Thoracic aorta (tissue), 2 donors: ENCODE measurements at places on chromosomes 2 and 18. TPM values are rescaled to one million over a fixed set of nuclear protein-coding genes. Genes with fewer than 3 reads are reported as not detected.

GRCh38 chr2:181754105-181754504 lies 73.8 kb upstream of the NEUROD1 start:
- no peaks in the 10 kb centered on the region for H3K27me3 ChIP-seq
- no peaks in the 10 kb centered on the region for H3K36me3 ChIP-seq
- no peak overlapping the region for H3K27ac ChIP-seq
- no peak overlapping the region for H3K4me3 ChIP-seq
- DNase-seq, result no peak

DNA sequence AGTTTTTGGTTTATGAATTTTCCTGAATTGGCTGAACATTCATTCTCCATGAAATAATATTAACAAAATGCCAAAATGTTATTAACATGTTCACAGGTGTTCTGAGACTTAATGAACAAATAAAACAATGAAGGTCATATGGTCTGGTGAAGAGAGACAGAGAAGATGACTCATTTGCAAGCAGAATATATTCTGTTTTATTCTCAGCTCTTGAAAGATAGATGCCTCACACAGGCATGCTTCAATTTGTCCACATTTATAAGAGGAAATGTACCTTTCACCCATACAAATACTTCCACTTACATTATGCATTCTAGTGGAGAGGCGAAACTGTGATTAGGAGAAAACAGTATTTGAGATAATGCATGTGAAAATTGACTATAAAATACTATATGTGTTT lies 75.4 kb upstream of the PGAP1 start:
- H3K36me3 ChIP-seq, result peaks cover 17% of the 10 kb centered on the region
- no peak for DNase-seq
- H3K27ac ChIP-seq, result no peak overlapping the region
- no peaks in the 10 kb centered on the region for H3K4me1 ChIP-seq
- no peaks in the 10 kb centered on the region for H3K27me3 ChIP-seq

DNA sequence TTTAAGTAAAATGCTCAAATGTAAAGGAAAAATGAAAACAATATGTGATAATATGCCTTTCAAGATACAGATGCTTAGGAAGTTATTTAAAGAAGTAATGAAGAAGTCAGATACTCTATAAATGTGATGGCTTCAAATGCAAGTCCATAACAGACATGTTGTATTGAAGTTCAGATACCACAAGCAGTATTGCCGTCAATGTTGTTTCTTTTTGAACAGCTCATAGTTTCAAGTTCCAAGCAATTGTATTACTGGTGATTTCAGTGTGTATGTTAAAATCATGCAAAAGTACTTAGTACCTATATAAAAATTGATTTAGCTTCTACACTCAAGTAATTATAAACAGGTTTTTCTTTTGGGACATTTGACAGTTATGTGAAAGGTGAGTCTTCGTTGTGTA lies 24.9 kb downstream of the KCMF1 start:
- no peaks in the 10 kb centered on the region for H3K27me3 ChIP-seq
- H3K4me3 ChIP-seq, result no peak overlapping the region
- no peak for DNase-seq
- no peaks in the 10 kb centered on the region for H3K36me3 ChIP-seq
- H3K27ac ChIP-seq, result no peak overlapping the region

DNA sequence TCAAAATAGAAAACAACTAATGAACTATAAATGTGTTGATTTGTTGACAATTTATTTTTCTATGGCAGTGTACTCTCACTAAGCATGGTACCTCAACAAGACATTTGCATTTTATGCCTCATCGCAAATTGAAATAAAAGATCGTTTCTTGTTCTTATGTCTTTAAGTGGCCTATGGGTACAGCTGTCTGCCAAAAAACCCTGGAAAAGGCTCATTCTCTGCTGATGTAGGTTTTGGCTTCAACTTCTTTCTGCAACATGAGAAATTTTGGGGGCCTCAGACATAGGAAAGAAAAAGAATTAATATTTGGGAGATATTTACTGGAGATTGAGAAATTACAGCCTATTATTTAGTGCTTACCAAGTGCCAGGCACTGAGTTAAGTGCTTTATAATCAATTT lies 205.1 kb upstream of the DPP10 start:
- no peaks in the 10 kb centered on the region for H3K36me3 ChIP-seq
- H3K27me3 ChIP-seq, result no peaks in the 10 kb centered on the region
- H3K4me1 ChIP-seq, result no peaks in the 10 kb centered on the region
- no peak overlapping the region for H3K4me3 ChIP-seq
- no peak for DNase-seq
- no peak overlapping the region for H3K27ac ChIP-seq

DNA sequence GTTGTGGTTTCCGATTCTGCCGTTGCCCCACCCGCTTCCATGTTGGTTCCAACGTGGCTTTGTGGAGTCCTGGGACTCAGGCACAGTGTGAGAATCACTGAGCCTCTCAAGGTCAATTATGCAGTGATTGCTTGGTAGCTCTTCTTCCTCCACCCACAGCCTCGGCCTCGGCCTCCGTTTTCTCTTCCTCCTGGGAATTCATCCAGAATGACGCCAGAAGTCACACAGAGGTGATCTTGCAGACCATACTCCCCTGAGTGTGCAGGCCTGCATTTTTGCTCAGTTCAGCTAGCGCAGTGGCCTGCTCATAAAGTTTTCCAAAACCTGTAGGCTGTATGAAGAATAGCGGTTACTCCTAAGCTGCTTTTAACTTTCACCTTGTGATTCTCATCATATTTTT lies 273.3 kb downstream of the GBX2 start:
- no peaks in the 10 kb centered on the region for H3K27me3 ChIP-seq
- H3K27ac ChIP-seq, result no peak overlapping the region
- DNase-seq, result no peak

CDK15 gene
- 8.3 TPM for total RNA-seq

DNA sequence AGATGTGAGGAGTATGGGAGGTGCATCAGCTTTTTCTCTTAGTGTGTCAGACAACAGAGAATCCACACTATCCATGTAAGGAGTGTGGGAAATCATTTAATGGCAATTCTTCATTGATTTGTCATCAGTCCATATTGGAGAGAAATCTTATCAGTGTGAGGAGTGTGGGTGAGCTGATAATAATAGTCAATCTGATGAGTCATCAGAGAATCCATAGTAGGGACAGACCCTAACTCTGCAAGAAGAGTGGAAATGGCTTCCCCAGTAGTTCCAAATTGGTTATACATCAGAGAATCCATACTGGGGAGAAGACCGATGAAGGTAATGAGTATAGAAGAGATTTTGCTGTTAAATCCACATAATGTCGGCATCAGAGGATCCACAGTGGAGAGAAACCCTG lies 150.5 kb upstream of the THUMPD2 start:
- no peak for DNase-seq
- no peak overlapping the region for H3K4me3 ChIP-seq
- no peaks in the 10 kb centered on the region for H3K27me3 ChIP-seq
- no peaks in the 10 kb centered on the region for H3K36me3 ChIP-seq

GRCh38 chr2:64865073-64865830 lies 123.9 kb upstream of the SLC1A4 start:
- no peaks in the 10 kb centered on the region for H3K36me3 ChIP-seq
- DNase-seq, result no peak
- H3K27me3 ChIP-seq, result no peaks in the 10 kb centered on the region
- no peaks in the 10 kb centered on the region for H3K4me1 ChIP-seq
- H3K27ac ChIP-seq, result peak overlapping the region; percentile 70

ZAP70 gene
- 3.4 TPM for total RNA-seq

DNA sequence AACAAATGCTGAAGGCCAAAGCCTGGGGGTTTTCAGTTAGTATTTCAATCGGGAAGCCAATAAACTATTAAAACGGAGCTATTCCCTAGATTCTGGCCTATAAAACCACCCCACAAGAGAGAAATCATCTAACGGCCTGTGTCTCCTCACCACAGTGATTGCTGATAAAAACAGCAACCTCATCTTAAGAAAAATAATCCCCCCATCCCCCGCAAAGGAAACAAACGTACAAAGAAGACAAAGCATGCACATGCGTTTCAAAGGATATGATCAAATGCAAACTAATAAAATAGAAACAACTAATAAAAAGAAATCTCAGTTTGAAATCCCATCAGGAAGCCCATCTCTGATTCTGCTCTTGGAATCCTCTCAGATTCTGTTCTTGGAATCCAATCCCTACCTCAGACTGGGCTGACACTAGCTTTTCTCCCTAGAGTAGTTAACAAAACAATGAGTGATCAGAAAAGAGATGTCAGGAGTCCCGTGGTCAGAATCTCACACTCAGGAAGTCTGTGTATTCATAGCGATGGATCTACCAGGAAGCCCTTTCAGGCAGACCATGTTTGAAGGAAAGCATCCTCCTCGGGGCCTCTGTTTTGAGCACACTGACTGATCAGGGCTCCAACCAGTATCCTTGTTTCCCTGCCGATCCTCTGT lies 150.7 kb downstream of the THADA start:
- no peaks in the 10 kb centered on the region for H3K27me3 ChIP-seq
- H3K27ac ChIP-seq, result no peak overlapping the region
- DNase-seq, result no peak
- H3K4me1 ChIP-seq, result no peaks in the 10 kb centered on the region
- no peaks in the 10 kb centered on the region for H3K36me3 ChIP-seq

- H3K36me3 ChIP-seq, result no peaks in the 10 kb centered on the region
- H3K27ac ChIP-seq, result no peak overlapping the region
- no peaks in the 10 kb centered on the region for H3K27me3 ChIP-seq
- no peaks in the 10 kb centered on the region for H3K4me1 ChIP-seq
These were observed 22.3 kb downstream of the DNAH7 start for GRCh38 chr2:196046123-196046917.

DNA sequence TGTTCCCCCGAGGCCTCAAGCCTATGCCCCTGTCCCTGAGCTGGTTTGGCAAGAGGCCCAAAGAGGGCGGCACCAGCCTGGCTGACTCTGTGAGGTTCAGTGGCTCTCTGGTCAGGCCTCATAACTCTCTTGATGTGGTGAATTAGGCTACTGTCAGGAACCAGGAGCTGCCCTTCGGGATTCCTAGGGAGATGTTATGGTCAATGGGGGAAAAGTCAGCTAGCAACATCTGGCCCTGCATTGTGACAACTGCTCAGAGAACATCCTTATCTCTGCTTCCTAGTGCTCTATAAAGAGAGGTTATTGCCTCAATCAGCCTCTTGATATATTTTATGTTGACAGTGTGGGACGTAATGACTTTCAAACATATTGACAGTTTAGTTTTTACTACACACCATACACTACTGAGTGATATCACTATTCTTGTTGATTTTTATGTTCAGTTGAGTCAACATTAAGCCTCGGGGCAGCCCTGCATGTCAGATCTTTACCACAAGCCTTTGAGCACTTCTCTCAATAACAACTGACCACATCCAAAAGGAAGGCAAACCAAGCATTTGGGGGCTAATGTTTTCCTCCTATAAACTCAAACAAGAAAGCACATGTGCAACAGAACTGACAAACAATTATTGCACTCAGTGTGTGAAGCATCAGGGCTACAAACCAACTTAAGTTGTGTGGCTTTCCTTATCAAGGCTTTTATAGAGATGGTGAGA lies 448.3 kb upstream of the SLC14A2 start:
- no peak for DNase-seq
- H3K36me3 ChIP-seq, result no peaks in the 10 kb centered on the region
- H3K4me1 ChIP-seq, result no peaks in the 10 kb centered on the region
- no peak overlapping the region for H3K4me3 ChIP-seq
- H3K27me3 ChIP-seq, result no peaks in the 10 kb centered on the region

DNA sequence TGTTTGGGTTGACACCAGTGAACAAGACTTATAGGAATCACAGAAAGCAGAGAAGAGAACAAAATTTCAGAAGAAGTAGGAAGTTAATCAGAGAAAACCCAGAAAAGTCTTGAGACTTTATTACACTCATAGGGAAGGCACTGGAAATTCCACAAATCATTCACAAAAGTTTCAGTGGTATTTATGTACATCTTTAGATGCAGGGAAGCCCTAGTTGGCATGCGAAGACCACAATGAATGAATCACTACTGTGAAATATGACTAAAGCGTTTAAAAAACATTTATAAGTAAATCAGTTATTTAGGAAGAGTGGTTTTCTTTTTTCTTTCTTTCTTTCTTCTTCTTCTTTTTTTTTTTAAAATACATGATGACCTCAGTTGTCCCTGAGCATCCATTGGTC lies 105.1 kb downstream of the NUP35 start:
- H3K27me3 ChIP-seq, result no peaks in the 10 kb centered on the region
- no peak overlapping the region for H3K4me3 ChIP-seq
- peaks cover 5% of the 10 kb centered on the region for H3K4me1 ChIP-seq
- no peak overlapping the region for H3K27ac ChIP-seq
- no peaks in the 10 kb centered on the region for H3K36me3 ChIP-seq
- no peak for DNase-seq

HTR2B gene
- total RNA-seq, result 9.2 TPM

AMER3 gene
- total RNA-seq, result not detected

CACNB4 gene
- total RNA-seq, result 5.6 TPM

GRCh38 chr2:54555318-54555837 lies 99.3 kb downstream of the SPTBN1 start:
- H3K4me3 ChIP-seq, result no peak overlapping the region
- H3K27me3 ChIP-seq, result no peaks in the 10 kb centered on the region
- H3K4me1 ChIP-seq, result peaks cover 63% of the 10 kb centered on the region

CFAP221 gene
- not detected for total RNA-seq

GRCh38 chr2:80926168-80926567 lies 621.6 kb upstream of the LRRTM1 start:
- H3K4me1 ChIP-seq, result no peaks in the 10 kb centered on the region
- H3K27ac ChIP-seq, result no peak overlapping the region
- H3K27me3 ChIP-seq, result no peaks in the 10 kb centered on the region
- H3K4me3 ChIP-seq, result no peak overlapping the region
- DNase-seq, result no peak
- H3K36me3 ChIP-seq, result no peaks in the 10 kb centered on the region

MRPS5 gene
- total RNA-seq, result 35.3 TPM

DNA sequence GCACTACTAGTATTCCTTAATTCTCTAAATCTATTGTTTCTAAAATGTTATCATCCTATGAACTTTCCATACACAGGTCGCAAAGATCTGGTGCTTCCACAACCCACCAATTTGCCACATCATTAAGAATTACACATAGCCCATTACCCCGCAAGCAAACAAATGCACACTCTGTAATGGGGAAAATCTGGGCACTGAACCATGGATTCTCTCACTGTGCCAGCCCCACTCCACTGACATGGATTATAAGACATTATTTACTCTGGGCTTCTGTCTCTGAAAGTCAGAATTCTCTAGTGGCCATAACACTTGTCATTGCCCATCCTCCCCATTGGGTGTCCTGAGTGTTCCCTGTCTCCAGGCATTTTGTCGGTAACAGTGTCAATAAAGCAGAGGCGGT lies 537.1 kb downstream of the EPHA4 start:
- no peak overlapping the region for H3K27ac ChIP-seq
- no peaks in the 10 kb centered on the region for H3K27me3 ChIP-seq
- DNase-seq, result no peak
- no peaks in the 10 kb centered on the region for H3K36me3 ChIP-seq
- no peaks in the 10 kb centered on the region for H3K4me1 ChIP-seq
